ENCODE measurements at places on chromosomes 3 and 15.

DNA sequence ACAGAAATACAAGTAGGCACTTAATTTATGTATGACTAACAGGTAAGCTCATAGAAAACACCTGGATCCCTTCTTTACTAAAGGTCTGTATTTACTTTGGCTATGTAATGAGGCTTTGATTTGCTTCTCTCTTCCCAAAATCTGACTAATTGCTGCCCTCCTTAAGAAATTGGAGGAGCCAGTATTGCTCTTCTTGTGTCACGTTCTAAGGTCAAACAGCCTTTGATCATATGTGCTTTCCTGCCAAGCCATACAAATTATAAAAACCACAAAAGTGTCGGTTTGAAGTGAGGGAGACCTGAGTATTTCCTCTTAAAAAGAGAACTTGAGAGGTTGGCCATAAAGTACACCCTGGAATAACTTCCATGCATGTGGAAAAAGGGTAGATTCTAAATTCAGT lies 112.1 kb upstream of the MB21D2 start:
- no peak for DNase-seq

- DNase-seq, result no peak
Observed at GRCh38 chr3:77815467-77815866, 775.6 kb downstream of the ROBO2 start.

DNA sequence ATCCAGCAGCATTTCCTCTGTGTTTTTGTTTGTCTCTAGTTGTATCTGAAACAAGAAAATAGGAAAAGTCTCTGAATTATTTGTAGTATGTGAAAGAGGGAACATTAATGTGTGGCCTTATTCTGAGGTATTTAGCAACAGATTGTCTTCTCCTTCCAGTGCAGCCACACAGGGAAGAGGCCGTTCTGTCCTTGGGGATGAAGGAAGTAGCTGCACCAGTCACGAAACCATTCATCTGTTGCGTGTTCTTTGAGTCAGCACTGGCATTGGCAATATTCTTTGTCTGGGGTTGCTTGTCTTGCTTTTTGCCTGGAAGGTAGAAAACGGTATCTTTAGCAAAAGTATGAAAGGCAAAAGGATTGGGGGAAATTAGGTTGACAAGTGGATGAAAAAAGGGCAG lies 91.6 kb downstream of the CDIN1 start:
- DNase-seq, result no peak

GRCh38 chr15:31499236-31499952 lies 172.8 kb downstream of the KLF13 start:
- DNase-seq, result no peak

- DNase-seq, result no peak
Observed at GRCh38 chr15:59751552-59752413, 62.7 kb upstream of the BNIP2 start.

- DNase-seq, result no peak
Observed at GRCh38 chr3:192820161-192820560, 92.8 kb upstream of the FGF12 start.

- DNase-seq, result no peak
Observed at GRCh38 chr3:88671573-88671972, 435.8 kb upstream of the EPHA3 start.

DNA sequence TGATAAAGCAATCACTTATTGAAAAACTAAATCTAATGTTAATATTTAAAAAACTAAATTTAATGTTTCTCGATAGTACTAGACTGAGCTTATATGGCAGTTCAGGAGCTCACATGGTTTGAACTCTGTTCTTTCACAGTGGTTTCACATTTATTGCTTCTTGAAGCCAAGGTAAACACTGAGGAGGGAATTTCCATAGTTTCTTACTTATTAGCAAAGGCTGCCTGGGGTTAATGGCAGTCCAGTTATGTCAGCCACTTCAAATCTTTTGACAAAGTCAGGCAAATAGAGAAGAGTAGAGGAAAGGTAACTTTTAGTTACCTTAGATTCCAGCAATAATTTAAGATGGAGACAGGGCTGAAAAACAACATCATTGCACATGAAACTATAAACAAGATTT lies 831.5 kb downstream of the ROBO2 start:
- DNase-seq, result no peak

DNA sequence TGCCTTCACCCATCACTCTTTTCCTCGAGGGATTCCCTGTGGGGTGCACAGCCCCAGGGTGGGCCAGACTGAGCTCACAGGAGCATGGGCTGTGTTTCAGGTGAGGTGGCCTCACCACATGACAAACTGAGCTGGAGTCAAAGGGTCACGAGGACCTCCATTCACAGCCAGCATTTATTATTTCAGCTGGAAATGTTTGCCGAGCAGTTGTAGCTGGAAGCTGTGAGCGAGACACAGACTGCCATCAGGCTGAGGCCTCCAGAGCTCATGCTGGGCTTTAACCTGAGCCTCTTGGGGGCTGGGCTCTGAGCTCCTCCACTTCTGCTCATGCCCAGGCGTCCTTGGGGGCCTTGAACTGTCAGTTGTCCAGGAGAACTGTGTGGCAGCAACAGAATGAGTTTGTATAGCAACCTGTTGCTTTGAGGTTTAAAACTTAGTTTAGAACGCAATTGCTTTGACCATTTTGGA lies 57.5 kb downstream of the FLNB start:
- DNase-seq, result no peak

GRCh38 chr3:191296041-191296541 lies 33.1 kb upstream of the CCDC50 start:
- no peak for DNase-seq

DNA sequence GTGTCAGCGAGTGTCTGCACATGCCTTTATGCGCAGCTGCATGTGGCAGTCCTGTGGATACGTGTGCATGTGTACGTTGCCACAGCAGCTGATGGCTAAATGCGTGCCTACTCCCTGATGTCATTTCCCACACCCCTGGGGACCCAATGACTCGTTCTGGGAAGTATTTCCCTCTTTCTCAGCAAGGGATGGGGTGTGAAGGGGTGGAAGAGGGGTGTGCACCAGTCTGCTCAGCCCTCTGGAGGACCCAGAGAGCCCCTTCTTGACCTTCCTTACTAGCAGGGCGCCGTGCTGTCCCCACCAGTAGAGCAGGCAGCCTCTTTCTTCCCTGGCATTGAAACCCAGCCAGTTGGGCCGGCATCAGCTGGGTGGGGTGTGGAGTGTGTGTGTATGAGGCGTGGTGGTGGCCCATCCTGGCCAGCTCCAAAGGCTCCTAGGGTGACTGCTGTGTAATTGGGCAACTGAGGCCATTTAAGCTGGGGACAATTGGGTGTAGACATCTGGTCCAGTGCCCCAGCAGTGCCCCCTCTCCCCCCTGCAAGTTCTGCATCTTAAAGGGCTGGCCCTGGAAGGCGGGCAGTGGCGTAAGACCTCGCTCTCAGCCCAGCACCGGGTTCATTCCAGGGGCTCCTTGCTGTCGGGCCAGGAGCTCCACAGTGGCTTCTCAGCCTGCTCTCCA lies 19.2 kb downstream of the SNX33 start:
- no peak for DNase-seq

- no peak for DNase-seq
Observed at GRCh38 chr15:76299786-76300185, 11.5 kb downstream of the ETFA start.

DNA sequence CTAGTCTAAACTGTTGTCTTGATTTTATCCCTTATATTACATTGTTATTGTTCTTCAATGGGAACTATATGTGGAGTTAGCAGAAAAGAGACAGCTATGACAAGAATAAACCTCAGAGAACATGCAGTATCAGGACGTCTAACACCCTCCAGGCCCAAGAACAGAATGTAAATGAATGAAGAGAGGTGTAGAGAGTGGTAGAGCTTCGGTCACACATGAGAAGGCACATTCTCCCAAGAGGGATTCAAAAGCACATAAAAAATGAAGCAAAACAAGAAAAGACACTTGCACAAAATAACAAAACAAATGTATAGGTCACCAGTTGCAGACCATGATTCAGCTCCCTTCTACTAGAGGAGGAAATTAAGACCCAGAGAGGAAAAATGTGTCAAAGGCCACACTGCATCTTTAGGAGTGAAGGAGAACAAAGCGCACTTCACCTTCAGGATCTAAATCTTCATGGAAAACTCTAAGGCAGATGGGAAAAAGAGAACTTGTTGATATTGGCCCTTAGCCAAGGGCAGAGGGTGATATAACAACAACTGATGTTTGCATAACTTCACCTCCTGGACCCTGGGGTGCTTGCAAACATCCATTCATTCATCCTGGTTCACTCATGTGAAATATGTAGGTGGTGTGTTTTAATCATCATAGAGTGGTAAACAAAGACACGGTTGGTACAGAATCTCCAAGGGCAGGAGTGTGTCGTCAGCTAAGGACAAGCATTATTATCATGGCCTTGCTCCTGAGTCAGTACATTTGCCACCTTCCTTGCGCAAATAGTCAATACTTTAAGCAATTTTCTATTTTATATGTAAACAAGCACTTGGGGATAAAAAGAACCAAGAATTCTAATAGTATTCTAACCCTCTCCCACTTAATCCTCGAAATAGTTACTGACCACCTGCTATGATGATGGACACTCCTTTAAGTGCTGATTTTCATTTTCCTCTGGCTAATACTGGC lies 8.8 kb downstream of the NEK10 start:
- no peak for DNase-seq

DNA sequence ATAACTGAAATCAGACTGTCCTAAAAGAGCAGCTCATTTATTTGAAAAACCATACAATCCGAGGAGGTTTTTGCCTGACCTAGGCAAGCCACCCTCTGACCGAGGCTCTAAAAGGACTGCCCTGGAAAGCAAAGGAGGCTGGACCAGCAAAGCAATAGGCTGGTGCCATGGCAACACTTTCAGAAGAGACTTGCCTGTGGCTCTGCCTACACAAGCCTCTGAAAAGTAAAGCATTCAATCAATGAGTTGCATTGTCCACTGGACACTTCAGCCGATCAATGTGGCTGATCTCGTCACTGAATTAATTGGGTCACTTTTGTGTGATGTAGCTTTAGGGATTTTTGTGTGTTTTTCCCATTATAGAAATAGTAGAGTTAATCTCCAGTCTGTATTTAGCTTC lies 99.1 kb upstream of the SEMA6D start:
- no peak for DNase-seq

GRCh38 chr15:25335279-25335678 lies 103.5 kb downstream of the UBE3A start:
- no peak for DNase-seq

- no peak for DNase-seq
Observed at GRCh38 chr3:185934174-185934557, 3.6 kb downstream of the TRA2B start.

DNA sequence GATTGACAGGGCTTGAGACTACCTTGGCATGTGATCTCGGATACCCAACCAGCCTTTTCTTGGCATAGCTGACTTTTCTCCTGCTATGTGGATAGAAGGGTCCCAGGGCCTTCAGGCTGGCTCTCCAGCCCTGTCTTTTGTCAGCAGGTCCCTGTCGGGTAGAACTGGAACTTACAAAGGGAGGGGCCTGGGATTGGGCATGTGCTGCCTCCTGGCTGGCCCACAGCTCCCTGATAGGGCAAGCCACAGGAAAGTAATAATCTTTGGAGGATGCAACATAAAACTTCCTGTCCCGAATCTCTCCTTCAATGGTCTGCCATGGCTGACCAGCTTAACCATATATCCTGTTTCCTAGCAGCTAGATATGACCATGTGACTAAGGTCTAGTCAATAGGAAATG lies 89.1 kb downstream of the ABHD5 start:
- DNase-seq, result no peak

- DNase-seq, result no peak
Observed at GRCh38 chr3:171058058-171058457, 31.5 kb upstream of the SLC2A2 start.

- no peak for DNase-seq
Observed at GRCh38 chr3:39114456-39114855, 7.0 kb downstream of the TTC21A start.

GRCh38 chr3:39019299-39019698 lies 32.4 kb downstream of the SCN11A start:
- DNase-seq, result no peak

- no peak for DNase-seq
Observed at GRCh38 chr15:87874896-87875711, 381.4 kb downstream of the NTRK3 start.

DNA sequence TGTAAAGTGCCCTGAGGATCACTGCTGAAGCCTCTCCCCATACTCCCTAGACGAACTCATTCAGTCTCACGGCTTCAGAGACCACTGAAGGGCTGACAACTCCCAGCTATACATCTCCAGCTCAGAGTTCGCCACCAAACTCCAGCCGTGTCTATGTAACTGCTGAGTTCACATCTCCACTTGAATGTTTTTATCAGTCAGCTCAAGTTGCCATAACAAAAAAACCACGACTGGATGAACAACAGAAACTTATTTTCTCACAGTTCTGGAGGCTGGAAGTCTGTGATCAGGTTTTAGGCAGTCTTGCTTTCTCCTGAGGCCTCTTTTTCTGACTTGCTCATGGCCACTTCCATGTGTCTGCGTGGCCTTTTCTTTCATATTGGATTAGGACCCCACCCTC lies 223.0 kb upstream of the LRRFIP2 start:
- DNase-seq, result no peak

- no peak for DNase-seq
Observed at GRCh38 chr3:55180936-55181535, 253.2 kb upstream of the LRTM1 start.

- DNase-seq, result no peak
Observed at GRCh38 chr3:158920371-158920770, 118.5 kb downstream of the MFSD1 start.

GRCh38 chr3:13878281-13879101 lies 1.4 kb downstream of the WNT7A start:
- no peak for DNase-seq

- DNase-seq, result no peak
Observed at GRCh38 chr15:27696530-27696929, 402.6 kb downstream of the OCA2 start.

DNA sequence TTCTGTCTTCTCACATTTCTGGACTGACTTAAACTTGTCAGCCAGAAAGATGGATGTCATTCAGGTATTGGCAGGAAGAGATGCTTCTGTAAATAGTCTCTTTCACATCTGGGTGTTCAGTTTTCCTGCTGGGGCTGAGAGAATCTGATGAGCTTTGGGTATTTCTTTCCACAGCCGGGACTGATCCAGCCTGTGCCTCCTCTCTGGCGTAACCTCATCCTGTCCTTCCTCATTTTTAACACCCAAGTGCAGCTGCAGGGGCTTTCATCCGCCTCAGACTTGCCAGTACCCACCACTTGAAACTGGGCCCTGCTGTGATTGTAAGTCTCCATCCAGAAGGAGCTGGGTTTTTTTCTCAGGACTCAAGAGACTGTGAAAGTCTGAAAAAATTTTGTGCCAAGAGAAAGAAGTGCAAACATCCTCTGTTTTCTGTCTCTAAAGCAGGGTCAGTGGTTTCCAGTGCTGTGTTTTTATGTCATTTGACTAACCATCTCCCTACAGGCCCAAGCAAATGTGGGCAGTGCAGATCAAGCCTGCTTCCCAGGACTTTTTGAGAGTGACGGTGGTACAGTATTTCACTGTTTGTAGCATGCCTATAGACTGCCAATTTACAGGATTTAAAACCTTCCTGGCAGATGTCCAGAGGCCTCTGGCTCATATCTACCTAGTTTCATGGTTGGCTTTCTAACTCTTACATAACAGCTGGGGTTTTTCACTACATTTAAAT lies 342.7 kb downstream of the PTPRG start:
- DNase-seq, result no peak
